Left cardiac atrium (tissue), 4 donors: ENCODE measurements at places on chromosomes 4 and X.

- no peak for DNase-seq
These were observed 278.7 kb downstream of the RCHY1 start for GRCh38 chr4:75235359-75235951.

DNA sequence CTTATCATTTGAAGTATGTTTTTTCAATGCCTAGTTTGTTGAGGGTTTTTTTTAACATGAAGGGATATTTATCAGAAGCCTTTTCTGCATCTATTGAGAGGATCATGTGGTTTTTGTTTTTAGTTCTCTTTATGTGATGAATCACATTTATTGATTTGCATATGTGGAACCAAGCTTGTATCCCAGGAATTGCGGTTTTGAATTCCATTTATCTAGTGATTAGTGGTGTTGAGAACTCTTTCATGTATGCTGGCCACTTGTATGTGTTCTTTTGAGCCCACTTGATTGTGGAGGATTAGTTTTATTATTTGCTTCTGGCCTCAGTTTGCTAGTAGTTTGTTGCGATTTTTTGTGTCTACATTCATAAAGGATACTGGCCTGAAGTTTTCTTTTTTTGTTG lies 85.0 kb upstream of the CNKSR2 start:
- no peak for DNase-seq

- DNase-seq, result no peak
These were observed 165.5 kb downstream of the KLF8 start for GRCh38 chrX:56397636-56398035.

- DNase-seq, result no peak
These were observed 124.3 kb upstream of the MAMLD1 start for GRCh38 chrX:150238632-150239382.

DNA sequence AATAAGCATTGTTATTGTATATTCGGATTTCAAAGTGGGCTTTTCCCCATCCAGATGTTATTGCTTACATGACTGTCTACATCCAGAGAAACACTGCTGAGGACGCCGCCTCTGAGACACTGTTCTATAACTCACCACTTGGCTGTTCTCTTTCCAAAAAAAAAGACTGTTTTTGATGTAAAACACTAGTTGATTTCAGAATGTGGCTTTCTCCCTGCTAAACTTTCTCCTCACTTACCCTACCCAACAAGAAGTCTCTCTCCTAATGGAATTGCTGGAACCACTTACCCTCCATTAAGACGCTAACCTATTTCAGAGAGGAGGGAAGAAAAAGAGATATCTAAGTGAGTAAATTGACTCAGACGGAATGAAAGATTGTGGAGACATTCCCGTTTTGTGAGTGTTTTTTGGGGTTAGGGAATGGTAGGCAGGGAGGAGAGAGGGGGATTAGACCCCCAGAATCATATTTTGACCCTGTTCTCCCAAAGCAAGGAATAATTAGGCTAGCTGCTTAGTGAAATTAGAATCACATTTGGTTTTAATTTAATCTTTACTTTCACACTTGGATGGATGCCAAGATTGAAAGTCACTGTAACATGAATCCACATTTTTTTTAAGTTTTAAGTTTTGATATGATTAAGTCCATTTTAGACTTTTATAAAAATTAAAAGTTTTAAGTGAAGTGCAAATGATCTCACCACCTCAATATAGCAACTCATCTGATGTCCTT lies 174.9 kb downstream of the CHIC2 start:
- no peak for DNase-seq

DNA sequence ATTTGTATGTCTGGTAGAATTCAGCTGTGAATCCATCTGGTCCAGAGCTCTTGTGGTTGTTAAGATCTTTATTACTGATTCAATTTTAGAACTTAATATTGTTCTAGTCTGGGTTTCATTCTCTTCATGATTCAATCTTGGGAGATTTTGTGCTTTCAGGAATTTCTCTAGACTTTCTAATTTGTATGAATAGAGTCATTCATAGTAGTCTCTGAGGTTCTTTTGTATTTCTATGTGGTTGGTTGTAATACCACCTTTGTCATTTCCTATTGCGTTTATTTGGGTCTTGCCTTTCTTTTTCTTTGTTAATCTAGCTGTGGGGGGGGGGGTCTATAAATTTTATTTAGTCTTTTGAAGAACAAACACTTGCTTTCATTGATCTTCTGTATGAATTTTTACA lies 824.8 kb upstream of the GALNTL6 start:
- no peak for DNase-seq
